NCI-H1105 (cell line): ENCODE measurements at places on chromosomes 3 and 15.

DNA sequence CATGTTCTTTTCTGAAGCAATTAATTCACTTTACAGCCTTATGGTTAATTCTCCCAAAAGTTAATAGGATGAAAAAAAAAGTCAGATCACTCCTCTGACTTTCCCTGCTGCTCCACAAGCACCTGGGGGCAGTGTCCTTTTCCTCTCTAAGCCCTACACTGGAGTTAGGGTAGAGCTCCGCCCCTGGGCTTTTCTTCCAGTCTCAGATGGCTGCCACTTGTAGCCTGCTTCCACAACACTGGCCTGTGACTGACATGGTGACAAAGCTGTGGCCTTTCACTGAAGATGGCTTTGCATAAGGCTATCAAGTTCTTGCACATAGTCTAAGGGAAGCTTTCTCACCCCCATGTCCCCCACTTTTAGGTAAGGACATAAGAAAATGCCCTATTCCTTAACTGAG, 1.3 kb upstream of the MON1A start:
- DNase-seq = no peak

- no peak for DNase-seq
These were observed 276.6 kb upstream of the TPM1 start for GRCh38 chr15:62765916-62766315.

DNA sequence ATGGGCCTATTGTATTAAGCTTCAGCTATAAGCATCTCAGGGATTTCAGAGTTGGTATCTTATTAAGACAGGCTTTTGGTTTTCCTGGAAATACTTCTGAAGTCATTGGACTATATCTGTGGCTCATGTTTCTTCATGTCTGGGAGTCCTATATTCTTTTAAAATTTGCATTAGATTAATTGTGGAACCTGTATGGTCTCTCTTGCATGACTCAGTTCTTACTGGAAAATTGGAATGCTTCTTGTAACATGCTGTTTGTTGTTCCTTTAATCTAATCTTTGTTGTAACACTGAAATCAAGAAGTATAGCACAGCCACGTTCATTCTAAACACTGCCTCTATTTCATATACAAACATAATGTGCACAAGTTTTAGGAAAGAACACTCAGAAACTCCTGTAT, 208.1 kb downstream of the RBMS3 start:
- DNase-seq = no peak

DNA sequence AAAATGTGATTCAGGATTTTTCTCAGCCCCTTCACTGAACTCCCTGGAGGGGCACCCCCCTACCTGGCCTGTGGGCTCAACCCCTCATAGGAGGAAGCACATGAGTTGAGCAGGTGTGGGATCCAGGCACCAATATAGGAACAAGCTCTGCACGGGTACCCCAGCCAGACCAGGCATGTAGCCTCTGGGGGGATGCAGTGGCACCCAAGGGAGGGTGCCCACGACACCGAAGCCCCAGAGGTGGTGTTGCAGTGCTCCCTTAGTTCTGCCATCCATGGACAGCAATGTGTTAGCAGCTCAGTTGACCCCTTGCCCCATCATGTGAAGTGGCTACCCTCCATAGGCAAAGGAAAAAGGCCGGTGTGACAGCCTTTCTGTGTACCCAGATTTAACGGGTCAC, 30.9 kb upstream of the BCHE start:
- DNase-seq = no peak

DNA sequence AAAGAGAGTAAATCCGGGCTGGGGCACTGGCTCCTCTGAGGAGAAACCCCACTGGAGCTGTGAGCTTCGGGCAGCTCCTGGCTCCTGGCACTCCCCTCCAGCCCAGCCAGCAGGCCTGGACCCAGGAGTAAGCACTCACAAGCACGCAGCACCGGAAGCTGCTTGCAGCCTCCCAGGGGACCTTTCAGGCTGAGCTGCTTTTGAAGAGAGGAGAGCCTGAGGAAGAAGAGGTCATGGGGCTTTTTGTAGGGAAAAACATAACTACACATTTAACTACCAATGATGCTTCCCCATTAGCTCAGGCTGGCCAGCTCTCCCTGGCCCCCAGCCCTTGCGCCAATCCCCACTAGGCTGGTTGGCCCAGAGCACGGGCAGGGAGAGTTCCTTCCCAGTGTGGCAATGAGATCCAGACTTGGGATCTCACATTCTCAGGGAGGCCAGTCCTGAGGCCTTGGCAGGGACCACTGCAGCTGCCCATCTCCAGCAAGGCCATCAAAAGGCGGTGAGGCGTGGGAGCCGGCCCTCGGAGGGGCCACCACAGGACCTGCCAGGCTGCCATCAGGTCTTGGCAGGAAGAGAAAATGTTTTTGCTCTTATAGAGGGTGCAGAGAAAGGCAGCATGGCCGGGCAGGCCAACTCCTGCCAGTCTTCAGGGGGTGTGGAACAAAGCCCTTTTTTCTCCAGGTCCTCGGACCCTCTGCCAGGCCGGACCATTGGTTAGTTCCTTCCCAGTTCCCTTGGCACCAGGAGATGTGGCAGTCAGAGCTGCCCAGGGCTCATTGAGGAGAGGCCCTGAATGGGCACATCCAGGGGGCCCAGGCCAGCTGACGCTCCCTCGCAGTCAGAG, 41.5 kb upstream of the MFGE8 start:
- no peak for DNase-seq

DNA sequence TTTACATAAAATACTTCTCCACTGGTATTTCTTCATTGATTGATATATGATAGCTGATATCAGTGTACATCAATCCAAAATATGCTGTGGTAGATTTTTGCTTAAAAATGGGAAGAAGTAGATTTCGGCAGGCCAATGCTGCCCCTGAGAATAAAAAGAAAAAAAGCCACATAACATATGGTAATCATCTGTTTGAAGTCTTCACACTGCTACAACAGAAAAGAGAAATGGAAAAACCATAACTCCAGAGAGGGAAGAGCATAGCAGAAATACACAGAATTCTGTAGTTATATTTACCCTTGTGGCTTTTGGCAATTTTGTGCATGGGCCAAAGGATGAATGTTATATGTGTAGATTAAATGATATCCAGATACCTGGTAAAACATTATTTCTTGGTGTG, 143.1 kb upstream of the KCNMB2 start:
- DNase-seq = no peak

DNA sequence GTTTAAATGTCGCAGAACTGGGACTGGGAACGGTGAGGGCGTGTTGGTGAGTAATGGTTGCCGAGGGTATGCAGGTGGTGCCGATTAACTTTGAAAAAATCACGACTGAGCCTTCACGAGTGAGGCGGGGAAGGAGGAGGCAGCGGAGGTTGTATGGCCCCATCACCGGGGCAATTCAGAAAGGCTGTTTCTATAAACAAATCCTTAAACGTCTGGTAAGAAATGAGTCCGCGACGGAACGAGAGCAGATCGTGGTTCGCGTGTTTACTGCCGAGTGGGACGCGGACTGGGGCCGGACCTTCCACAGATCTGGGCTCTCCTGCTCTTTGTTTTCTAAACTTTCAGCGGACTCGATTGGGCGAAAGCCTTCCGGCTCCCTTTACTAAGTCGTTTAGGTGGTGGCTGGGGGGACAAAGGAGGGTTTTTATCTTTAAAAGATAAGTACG, 2.7 kb downstream of the IGF1R start:
- DNase-seq = no peak

DNA sequence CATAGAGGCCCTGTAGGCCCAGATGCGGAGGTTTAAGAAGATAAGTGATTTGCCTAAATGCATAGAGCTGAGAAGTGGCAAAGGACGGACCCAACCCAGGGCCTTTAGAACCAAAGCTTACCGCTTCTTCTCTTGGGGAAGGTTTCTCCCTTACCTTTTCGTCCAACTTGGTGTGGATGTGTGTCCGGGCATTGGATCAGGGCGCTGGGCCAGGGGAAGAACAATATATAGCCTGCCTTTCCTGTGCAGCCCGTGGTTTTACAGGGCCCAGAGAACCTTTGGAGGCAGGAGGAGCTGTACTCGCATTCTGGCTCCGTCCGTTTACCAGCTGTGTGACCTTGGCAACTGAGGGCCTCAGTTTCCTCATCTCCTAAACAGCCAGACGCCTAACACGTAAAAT, 686 bp upstream of the P3H2 start:
- no peak for DNase-seq

GRCh38 chr3:50357481-50357880, 1.8 kb downstream of the TMEM115 start:
- DNase-seq = no peak

DNA sequence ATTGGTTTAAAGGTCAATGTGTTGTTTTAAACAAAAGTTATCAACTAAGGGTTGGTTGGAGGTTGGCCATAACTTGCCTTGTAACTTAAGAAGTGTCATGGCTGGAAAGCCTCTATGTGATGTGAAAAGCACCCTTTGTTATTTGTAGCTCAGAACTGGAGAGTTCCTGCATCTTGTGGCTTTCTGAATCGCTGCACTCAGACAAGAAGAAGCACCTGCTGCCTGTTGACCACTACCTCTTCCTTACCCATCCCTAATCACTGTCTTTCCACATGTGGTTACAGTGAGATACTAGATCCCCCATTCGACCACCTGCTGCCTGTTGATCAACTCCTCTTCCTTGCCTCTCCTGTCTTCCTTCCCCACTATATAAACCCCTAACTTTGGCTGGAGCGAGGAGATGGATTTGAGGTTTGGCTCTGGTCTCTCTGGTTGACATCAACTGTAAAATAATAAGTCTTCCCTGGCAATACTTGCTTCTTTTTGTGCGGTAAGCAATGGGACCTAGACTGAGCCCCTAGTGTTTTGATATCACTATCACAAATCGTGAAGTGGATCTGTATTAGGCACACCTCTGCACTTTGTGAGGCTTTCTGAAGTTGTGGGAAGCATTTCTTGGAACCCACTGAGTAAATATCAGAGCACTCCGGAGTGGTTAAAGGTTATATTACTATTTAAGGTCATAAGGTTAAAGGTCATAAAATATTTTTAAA, 13.8 kb downstream of the RPL39L start:
- no peak for DNase-seq

DNA sequence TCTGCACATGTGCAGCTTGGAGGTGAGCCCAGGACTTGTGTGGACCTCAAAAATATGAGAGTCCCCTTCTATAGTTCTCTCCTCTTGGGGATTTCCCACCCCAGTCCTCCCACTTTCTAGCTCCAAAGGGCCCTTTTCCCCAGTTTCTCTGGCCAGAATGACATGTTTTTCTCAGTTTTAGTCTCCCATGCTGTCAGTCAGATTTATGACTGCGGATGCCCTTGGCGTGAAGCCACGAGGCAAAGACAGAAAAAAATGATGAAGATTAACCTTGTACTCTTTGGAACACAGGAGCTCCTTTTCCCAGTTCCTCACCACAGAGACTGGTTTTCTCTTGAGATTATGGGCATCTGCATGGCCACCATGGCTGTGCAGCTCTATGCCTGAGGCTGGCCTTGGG, 72.0 kb upstream of the TTBK2 start:
- no peak for DNase-seq
